ENCODE measurements at places on chromosomes 1 and 21.

DNA sequence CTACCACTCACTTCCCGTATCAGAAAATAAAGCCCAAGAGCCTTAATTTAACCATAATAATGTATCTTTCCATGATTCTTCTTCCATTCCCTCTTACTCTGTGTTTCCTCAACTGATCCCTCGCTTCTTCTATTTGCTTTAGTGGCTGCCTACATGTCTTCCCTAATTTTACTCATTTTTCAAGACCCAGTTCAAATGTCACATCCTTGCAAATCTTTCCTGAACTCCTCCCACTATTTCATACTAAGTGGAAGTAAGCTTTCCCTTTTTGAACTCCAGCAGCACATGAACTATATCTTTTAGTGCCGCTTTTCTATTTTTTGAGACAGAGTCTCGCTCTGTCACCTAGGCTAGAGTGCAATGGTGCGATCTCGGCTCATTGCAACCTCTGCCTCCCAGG is 3.8 kb upstream of the NFYC start:
- H3K4me3 ChIP-seq = no peak overlapping the region
- no peak overlapping the region for H3K27ac ChIP-seq
- peaks cover 28% of the 10 kb centered on the region for H3K4me1 ChIP-seq
- DNase-seq = no peak
- no peaks in the 10 kb centered on the region for H3K27me3 ChIP-seq
- peaks cover 12% of the 10 kb centered on the region for H3K36me3 ChIP-seq

- no peak overlapping the region for H3K4me3 ChIP-seq
- no peak overlapping the region for H3K27ac ChIP-seq
- no peaks in the 10 kb centered on the region for H3K4me1 ChIP-seq
- peaks cover 28% of the 10 kb centered on the region for H3K36me3 ChIP-seq
- peaks cover 50% of the 10 kb centered on the region for H3K27me3 ChIP-seq
Observed at GRCh38 chr1:19003371-19004290, 47.2 kb upstream of the IFFO2 start.

- DNase-seq = no peak
- no peaks in the 10 kb centered on the region for H3K27me3 ChIP-seq
- no peaks in the 10 kb centered on the region for H3K4me1 ChIP-seq
- H3K27ac ChIP-seq = no peak overlapping the region
- no peak overlapping the region for H3K4me3 ChIP-seq
Observed at GRCh38 chr21:29669416-29669815, 270.4 kb downstream of the GRIK1 start.

GRCh38 chr21:44941567-44941966 is 1.7 kb downstream of the SLX9 start:
- H3K4me1 ChIP-seq = peaks cover 36% of the 10 kb centered on the region
- peak overlapping the region; percentile 91 for H3K4me3 ChIP-seq
- H3K36me3 ChIP-seq = peaks cover 7% of the 10 kb centered on the region
- peak overlapping the region; percentile 85 for H3K27ac ChIP-seq

DNA sequence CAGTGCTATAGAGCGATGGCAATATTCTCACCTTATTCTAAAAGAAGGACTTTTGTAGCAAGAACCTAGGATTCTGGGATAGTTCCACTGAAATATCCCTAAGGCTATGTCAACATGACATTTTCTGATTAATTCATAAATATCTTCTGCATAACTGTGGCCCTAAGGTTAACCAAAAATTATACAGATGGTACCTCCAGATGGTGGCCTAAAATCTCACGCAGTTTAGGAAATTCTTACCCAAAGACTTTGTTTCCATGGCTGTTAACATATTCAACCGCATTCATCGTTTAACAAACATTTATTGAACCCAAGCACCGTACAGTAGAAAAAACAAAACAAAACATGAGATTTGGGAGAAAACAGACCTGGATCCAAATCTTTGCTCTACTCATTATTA is 19.1 kb downstream of the NID1 start:
- peaks cover 5% of the 10 kb centered on the region for H3K27me3 ChIP-seq
- no peak overlapping the region for H3K27ac ChIP-seq
- H3K4me3 ChIP-seq = no peak overlapping the region
- H3K4me1 ChIP-seq = no peaks in the 10 kb centered on the region
- no peak for DNase-seq
